ENCODE measurements at places on chromosomes 16 and 17. TPM values are rescaled to one million over a fixed set of nuclear protein-coding genes. Genes with fewer than 3 reads are reported as not detected.
A peak's percentile ranks its signal among the peaks of the same experiment; 100 is the strongest.

ADGRG1 gene
- total RNA-seq, result 0.33 TPM

RNF227 gene
- 6.7 TPM for total RNA-seq

CACNG1 gene
- not detected for total RNA-seq

CDH5 gene
- not detected for total RNA-seq

CLDN9 gene
- not detected for total RNA-seq

KRT40 gene
- not detected for total RNA-seq

TBX4 gene
- total RNA-seq, result not detected

DNA sequence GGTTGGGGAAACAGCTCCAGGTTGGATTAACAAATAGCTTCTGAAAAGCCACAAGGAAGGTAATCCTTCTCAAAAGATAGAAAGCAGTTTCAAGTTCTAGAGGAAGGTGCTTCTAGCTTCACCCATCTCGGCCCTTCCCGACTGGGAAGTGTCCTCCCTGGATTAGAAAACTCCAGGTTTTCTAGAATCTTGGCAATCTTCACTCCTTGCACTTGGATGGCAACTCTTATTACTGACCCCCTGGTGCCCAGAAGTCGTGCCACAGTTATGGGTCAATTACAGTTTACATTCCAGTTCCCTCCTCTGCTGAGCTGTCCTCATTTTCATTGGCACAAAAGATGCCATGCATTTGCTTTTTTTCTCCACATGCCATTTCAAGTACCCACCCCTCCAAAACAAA, 65.6 kb downstream of the SMG6 start:
- no peak overlapping the region for H3K27ac ChIP-seq
- peaks cover 23% of the 10 kb centered on the region for H3K36me3 ChIP-seq
- H3K4me1 ChIP-seq, result no peaks in the 10 kb centered on the region
- H3K27me3 ChIP-seq, result no peaks in the 10 kb centered on the region
- no peak overlapping the region for H3K4me3 ChIP-seq
- no peak for DNase-seq

- no peak overlapping the region for H3K27ac ChIP-seq
- H3K27me3 ChIP-seq, result no peaks in the 10 kb centered on the region
- no peak for DNase-seq
- H3K4me3 ChIP-seq, result no peak overlapping the region
Measured at GRCh38 chr16:86834451-86835035, 256.2 kb downstream of the FOXL1 start.

GRCh38 chr16:13427943-13428342, 492.0 kb upstream of the ERCC4 start:
- no peak overlapping the region for H3K4me3 ChIP-seq
- DNase-seq, result no peak
- no peak overlapping the region for H3K27ac ChIP-seq
- H3K4me1 ChIP-seq, result no peaks in the 10 kb centered on the region

- no peaks in the 10 kb centered on the region for H3K27me3 ChIP-seq
- no peak overlapping the region for H3K27ac ChIP-seq
- H3K4me3 ChIP-seq, result no peak overlapping the region
- H3K36me3 ChIP-seq, result no peaks in the 10 kb centered on the region
Measured at GRCh38 chr17:65604070-65604469, 42.6 kb upstream of the AXIN2 start.

GRCh38 chr17:12659500-12659899, 6.2 kb upstream of the MYOCD start:
- no peak overlapping the region for H3K4me3 ChIP-seq
- H3K4me1 ChIP-seq, result no peaks in the 10 kb centered on the region
- H3K27ac ChIP-seq, result no peak overlapping the region
- no peaks in the 10 kb centered on the region for H3K36me3 ChIP-seq

GRCh38 chr16:23564575-23565363, 7.2 kb downstream of the UBFD1 start:
- DNase-seq, result no peak
- no peaks in the 10 kb centered on the region for H3K27me3 ChIP-seq
- H3K4me3 ChIP-seq, result no peak overlapping the region

DNA sequence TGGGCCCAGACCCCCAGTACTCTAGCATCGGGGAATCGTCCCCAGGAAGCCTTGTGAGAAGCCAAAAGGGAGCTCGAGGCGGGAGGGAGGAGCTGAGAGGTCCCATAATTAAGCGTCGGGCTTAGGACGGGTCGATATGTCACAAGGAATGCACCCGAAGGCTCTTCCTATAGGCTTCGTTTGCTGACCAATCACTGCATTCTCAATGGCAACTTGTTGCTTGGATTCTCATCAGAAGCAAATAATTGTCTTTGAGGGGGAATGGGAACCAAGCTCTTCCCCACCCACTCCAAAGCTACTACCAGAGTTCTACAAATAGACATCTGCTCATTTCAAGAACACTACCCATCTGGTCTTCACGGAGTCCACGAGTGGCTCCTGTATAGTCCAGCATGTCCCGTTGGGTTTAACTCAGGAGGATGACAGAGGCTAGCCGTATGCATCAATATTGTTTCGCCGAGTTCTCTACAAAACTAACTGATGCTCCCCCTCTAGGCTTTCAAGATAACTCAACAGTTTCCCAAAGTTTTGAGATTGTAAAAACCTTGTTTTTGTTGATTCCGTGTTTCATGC, 628 bp upstream of the BLMH start:
- no peaks in the 10 kb centered on the region for H3K27me3 ChIP-seq
- no peak for DNase-seq
- H3K27ac ChIP-seq, result peak overlapping the region; percentile 68
- H3K4me3 ChIP-seq, result peak overlapping the region; percentile 77
- peaks cover 4% of the 10 kb centered on the region for H3K36me3 ChIP-seq

DNA sequence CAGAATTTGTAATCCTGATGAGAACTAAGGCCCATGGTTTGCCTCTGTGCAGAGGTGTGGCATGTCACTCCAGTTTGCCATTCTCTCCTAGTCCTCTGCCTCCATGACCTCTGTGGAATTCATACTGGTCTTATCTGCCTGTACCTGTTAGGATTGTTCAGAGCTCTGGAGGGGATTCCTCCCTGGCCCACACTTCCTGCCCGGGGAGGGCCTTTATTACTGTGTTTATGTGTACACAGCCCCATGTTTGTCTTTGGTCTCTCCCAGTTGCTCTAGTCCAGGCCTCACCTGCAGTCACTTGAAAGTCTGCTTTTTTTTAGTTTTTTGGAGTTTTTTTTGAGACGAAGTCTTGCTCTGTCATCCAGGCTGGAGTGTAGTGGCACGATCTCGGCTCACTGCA, 36.4 kb downstream of the RHBDL3 start:
- no peak for DNase-seq
- H3K4me3 ChIP-seq, result no peak overlapping the region
- no peaks in the 10 kb centered on the region for H3K36me3 ChIP-seq
- H3K27ac ChIP-seq, result no peak overlapping the region
- H3K4me1 ChIP-seq, result no peaks in the 10 kb centered on the region

DNA sequence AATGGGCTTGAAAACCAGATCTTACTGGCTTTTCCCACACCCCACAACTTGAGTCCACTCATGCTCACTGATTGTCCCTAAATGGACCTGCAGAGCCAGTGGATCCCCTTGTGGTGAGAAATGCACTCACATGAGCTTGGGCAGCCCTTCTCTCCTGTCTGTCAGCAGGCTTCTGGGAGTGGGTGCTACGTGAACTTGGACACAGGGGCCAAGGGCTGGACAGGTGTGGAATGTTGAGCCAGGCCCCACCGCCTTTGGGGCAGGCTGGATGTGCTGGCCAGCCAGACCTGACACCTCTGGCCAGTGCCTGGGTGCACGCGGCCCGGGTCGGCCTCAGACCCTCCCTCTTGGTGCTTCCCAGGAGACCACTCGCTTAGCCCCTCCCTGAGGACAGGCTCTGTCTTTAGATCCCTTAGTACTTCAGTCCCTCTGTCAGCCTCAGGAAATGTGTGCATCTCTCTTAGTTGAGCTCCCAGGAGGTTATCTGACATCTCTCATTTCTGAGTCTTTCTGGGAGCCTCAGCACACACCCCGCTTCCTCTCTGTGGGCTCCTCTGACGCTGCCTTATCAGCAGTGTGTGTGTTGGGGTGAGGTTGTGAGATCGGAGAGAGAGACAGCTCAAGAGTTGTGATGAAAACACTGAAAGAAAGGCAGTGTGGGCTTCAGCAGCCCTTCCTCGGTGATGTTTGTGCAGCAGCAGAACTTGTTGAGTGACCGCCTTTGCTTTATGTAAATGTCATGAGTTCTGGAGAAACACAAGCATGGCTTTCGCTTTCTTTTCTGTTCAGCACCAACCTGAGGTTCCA, 117.0 kb downstream of the RAB11FIP4 start:
- peak overlapping the region; percentile 72 for H3K27ac ChIP-seq
- peaks cover 58% of the 10 kb centered on the region for H3K4me1 ChIP-seq
- H3K4me3 ChIP-seq, result peak overlapping the region; percentile 42
- no peaks in the 10 kb centered on the region for H3K36me3 ChIP-seq
- DNase-seq, result peak; percentile 80

DNA sequence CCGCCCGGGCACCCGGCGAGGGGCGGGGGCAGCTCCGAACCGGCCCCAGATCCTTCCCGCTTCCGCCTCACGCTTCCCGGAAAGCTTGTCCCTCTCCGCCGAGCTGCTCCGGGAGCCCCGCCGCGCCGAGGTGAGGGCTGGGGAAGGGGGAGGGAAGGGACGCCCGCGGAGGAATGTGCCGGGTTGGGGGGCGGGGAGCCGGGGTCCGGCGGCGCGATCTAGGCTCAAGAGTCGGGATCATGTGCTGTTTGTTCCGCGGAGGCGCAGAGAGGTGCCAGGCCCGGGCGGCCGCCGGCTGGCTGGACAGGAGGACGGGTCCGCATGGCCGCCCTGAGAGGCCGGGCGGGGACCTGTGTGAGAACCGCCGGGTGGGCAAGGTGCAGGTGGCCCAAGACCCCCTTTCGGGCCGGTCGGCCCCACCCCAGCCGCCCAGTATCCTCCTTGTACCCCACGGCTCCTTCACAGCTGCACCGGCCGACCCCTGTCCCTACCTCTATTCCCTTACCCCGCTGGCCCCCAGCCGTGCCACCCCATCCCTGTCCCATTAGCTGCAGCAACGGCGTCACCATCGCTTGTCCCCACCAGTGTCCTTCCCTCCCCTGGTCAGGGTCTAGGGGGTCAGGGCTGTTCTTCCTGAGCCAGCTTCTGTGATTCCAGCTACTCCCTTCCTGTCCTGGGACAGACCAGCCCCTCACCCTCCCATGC, 429 bp downstream of the KIF1C start:
- H3K27ac ChIP-seq, result peak overlapping the region; percentile 79
- peaks cover 22% of the 10 kb centered on the region for H3K4me1 ChIP-seq
- H3K36me3 ChIP-seq, result peaks cover 13% of the 10 kb centered on the region
- no peaks in the 10 kb centered on the region for H3K27me3 ChIP-seq

- H3K27me3 ChIP-seq, result no peaks in the 10 kb centered on the region
- no peak overlapping the region for H3K27ac ChIP-seq
- H3K4me1 ChIP-seq, result no peaks in the 10 kb centered on the region
- H3K36me3 ChIP-seq, result no peaks in the 10 kb centered on the region
- no peak for DNase-seq
Measured at GRCh38 chr17:68972119-68972704, 17.0 kb upstream of the ABCA8 start.

- no peak for DNase-seq
- peak overlapping the region; percentile 93 for H3K27ac ChIP-seq
Measured at GRCh38 chr17:80455336-80455710, 21.1 kb downstream of the NPTX1 start.

DNA sequence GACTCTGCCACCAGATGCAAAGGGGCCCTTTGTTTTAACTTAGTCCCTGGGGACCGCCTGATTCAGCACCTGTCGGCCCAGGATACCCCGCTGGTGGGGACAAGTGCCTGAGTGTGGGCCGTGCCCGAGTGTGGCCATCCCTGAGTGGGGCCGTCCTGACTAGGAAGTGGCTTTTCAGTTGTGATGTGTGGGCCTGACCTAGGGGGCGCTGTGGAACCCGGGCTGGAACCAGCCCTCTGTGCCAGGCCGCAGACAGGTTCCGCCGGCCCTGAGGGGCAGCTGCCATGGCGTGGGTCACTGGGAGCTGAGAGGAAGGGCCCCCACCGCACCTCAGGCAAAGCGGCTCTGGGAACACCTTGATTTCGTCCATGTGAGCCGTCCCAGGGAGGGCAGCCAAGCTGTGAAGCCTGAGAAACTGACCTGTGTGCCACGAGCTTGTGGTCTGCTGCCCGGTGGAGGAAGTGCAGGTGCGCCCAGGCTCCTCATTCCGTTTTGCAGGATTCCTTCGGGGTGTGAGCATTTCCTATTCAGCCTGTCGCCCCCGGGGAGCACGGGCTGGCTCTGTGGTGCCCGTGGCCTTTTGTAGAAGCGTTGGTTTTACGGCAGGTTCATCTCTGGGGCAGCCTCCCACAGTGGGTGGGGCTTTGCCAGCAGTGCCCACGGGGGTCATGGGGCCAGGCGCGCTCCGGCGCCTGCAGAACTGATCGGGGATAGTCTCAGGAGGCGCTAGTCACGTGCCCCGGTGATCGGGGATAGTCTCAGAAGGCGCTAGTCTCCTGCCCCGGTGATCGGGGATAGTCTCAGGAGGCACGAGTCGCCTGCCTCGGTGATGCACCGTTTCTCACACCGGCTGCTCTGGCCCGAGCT, 5.3 kb downstream of the RPL13 start:
- H3K4me1 ChIP-seq, result peaks cover 52% of the 10 kb centered on the region
- H3K36me3 ChIP-seq, result peaks cover 31% of the 10 kb centered on the region
- DNase-seq, result peak; percentile 46
- peak overlapping the region; percentile 32 for H3K27ac ChIP-seq
- no peaks in the 10 kb centered on the region for H3K27me3 ChIP-seq

GRCh38 chr17:35170968-35171771, 23.0 kb downstream of the SLC35G3 start:
- no peak overlapping the region for H3K27ac ChIP-seq
- peaks cover 41% of the 10 kb centered on the region for H3K4me1 ChIP-seq
- no peaks in the 10 kb centered on the region for H3K36me3 ChIP-seq
- H3K27me3 ChIP-seq, result no peaks in the 10 kb centered on the region
- DNase-seq, result peak; percentile 71

GRCh38 chr17:59469786-59470485, 95.5 kb upstream of the DHX40 start:
- DNase-seq, result no peak
- H3K36me3 ChIP-seq, result no peaks in the 10 kb centered on the region
- no peaks in the 10 kb centered on the region for H3K27me3 ChIP-seq
- H3K4me1 ChIP-seq, result no peaks in the 10 kb centered on the region
- no peak overlapping the region for H3K27ac ChIP-seq
- no peak overlapping the region for H3K4me3 ChIP-seq

Measured in CD4-positive, alpha-beta memory T cell (primary cell).